Foreskin keratinocyte (primary cell): ENCODE measurements at places on chromosomes 3 and 15. TPM values are rescaled to one million over a fixed set of nuclear protein-coding genes. Genes with fewer than 3 reads are reported as not detected.

The PLS1 gene
- polyA plus RNA-seq: 3.8 and 6.1 TPM in 2 replicates

The KLHL18 gene
- polyA plus RNA-seq: 11.7 and 13.1 TPM in 2 replicates

The ADAMTS7 gene
- 0.42 and 0.92 TPM in 2 replicates for polyA plus RNA-seq

The GRK7 gene
- not detected in 2 replicates for polyA plus RNA-seq

The FANCD2 gene
- polyA plus RNA-seq: 13.0 and 24.3 TPM in 2 replicates

The SCAMP5 gene
- polyA plus RNA-seq: 0.36 and 0.38 TPM in 2 replicates

The LMAN1L gene
- polyA plus RNA-seq: not detected in 2 replicates

The LEKR1 gene
- polyA plus RNA-seq: 0.03 and 0.27 TPM in 2 replicates

The NDN gene
- 5.9 and 7.8 TPM in 2 replicates for polyA plus RNA-seq

The GOLGA6D gene
- polyA plus RNA-seq: not detected in 2 replicates

The CPNE9 gene
- not detected in 2 replicates for polyA plus RNA-seq

The FAM98B gene
- polyA plus RNA-seq: 13.4 and 14.4 TPM in 2 replicates

The C3orf20 gene
- polyA plus RNA-seq: not detected in 2 replicates

The LMLN gene
- polyA plus RNA-seq: 0.75 and 0.93 TPM in 2 replicates

The FAM240A gene
- polyA plus RNA-seq: not detected in 2 replicates

The LDHAL6B gene
- not detected in 2 replicates for polyA plus RNA-seq

The IGDCC3 gene
- polyA plus RNA-seq: not detected in 2 replicates

The FBXW12 gene
- polyA plus RNA-seq: not detected in 2 replicates

The TM4SF18 gene
- polyA plus RNA-seq: not detected in 2 replicates

The NUSAP1 gene
- 37.8 and 54.7 TPM in 2 replicates for polyA plus RNA-seq

The ANKRD34C gene
- polyA plus RNA-seq: not detected in 2 replicates

The NKIRAS1 gene
- polyA plus RNA-seq: 4.9 and 7.0 TPM in 2 replicates

The ACKR4 gene
- 0.22 and 0.25 TPM in 2 replicates for polyA plus RNA-seq

The GOLGA8Q gene
- polyA plus RNA-seq: not detected in 2 replicates

The KLHL40 gene
- polyA plus RNA-seq: not detected in 2 replicates

The HIGD2B gene
- not detected in 2 replicates for polyA plus RNA-seq

The PATL2 gene
- polyA plus RNA-seq: 0.18 and 0.19 TPM in 2 replicates

The RARRES1 gene
- polyA plus RNA-seq: 0.04 TPM in 1 of 2 replicates, not detected in the other

The MYEF2 gene
- 3.3 and 3.9 TPM in 2 replicates for polyA plus RNA-seq

The CLDN16 gene
- not detected in 2 replicates for polyA plus RNA-seq

The CYB561D2 gene
- 26.0 and 27.3 TPM in 2 replicates for polyA plus RNA-seq

The CYP1A2 gene
- polyA plus RNA-seq: not detected in 2 replicates

The PDCD7 gene
- polyA plus RNA-seq: 11.7 and 15.6 TPM in 2 replicates

The SERPINI1 gene
- 2.4 and 3.4 TPM in 2 replicates for polyA plus RNA-seq

The SERINC4 gene
- polyA plus RNA-seq: 0.06 and 0.08 TPM in 2 replicates

The GCSAM gene
- 0.85 and 1.2 TPM in 2 replicates for polyA plus RNA-seq

The SCG5 gene
- 14.9 and 51.3 TPM in 2 replicates for polyA plus RNA-seq

The SOX2 gene
- polyA plus RNA-seq: 0.03 and 0.09 TPM in 2 replicates

The CFAP92 gene
- polyA plus RNA-seq: 0.22 and 0.31 TPM in 2 replicates
